BJ (cell line): ENCODE measurements at places on chromosomes 5 and 9. TPM values are rescaled to one million over a fixed set of nuclear protein-coding genes. Genes with fewer than 3 reads are reported as not detected.

Gene SPINK6
- not detected in 2 replicates for polyA plus RNA-seq

Gene NR5A1
- polyA plus RNA-seq, result not detected in 2 replicates

Gene IL5
- polyA plus RNA-seq, result not detected in 2 replicates

DNA sequence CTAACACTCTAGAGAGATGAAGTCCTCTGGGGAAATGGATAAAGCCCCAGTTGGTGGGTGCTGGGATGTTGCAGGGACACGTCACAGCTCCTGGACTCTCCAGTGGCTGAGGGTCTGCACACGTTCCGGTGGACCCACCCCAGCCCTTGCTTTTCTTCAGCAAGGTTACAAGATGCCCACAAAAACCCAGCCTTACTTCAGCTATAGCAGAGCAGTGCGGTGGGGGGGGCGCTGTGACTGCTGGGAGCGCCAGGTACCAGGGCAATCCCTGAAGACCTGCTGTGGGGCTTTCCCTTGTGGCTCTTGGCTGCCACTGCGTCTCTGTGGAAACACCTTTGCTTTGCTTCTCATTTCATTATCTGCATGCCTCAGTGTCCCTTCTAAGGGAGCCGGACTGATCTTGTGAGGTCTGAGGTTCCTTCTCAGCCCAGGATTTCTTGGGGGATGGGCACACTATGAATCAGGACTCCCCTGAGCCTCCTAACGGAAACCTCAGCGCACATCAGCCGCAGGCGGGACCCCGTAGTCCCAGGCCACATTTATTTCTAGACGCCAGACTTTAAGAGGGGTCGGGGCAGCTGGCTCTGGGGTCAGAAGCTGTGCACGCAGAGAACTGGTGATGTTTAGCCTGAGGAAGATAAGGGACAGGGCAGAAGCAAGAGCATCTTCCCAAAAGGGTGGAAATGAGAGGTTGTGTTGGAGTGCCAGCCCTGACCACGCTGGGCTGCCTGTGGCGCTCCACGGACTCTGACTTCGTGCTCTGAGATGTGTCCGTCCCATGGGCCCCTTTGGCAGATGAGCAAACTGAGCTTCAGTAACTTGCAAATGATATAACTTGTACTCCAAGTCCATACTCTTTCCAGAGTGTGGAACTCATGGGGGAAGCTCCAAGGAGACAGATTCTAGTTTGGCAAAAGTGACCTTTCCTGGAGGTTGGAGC lies 106.8 kb downstream of the WNK2 start:
- DNase-seq, result no peak

GRCh38 chr9:92133949-92134604 lies 18.9 kb upstream of the SPTLC1 start:
- no peak for DNase-seq
